ENCODE measurements at places on chromosomes 3 and 15. TPM values are rescaled to one million over a fixed set of nuclear protein-coding genes. Genes with fewer than 3 reads are reported as not detected.

- DNase-seq: no peak
Observed at GRCh38 chr3:61821823-61822251, 260.5 kb downstream of the PTPRG start.

DNA sequence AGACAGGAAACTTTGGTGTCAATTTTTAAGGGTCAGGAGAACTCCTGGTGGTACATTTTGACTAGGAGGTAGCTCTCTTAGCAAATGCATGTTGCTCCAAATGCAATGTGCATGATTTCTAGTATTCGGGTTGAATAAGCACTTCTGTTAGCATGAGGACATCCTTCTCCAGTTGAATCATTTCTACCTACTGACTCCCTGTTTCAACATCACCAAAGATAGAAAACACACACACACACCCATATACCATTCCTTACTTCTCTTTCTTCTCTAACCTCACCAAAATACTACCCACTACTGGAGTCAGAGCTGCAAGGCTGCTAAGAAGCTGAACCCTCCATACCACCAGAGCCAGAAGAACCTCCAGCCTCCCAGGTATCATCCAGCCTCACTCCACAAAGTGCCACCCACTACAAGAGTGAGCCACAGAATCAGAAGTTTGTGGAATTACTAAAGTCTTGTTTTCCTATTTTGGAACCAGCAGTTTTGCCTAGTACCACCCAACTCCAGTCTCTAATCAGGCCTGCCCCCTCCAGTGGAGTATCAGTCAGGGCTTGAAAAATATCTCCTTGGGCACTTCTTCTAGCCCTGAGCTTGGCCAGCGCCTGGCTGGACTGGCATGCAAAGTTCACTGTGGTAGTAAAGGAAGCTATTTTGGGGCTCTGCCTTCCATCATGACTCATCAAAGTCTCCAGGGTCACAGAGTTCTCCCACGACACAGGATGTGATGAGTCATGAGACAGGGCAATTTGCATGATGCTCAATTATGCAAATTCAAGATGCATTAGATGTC, 110.3 kb downstream of the CYP19A1 start:
- peak; percentile 83 for DNase-seq

Gene CDCP1
- 41.3 TPM for total RNA-seq

- DNase-seq: no peak
Observed at GRCh38 chr3:70927239-70927638, 614.8 kb upstream of the MDFIC2 start.

Gene CPNE4
- under 0.01 TPM for total RNA-seq
